Regular cardiac myocyte (primary cell): ENCODE measurements at places on chromosomes 6 and 20. TPM values are rescaled to one million over a fixed set of nuclear protein-coding genes. Genes with fewer than 3 reads are reported as not detected.

TNXB gene
- 3.6 and 10.4 TPM in 2 replicates for total RNA-seq

HLA-DPA1 gene
- total RNA-seq, result 1.9 and 2.8 TPM in 2 replicates

PRELID3B gene
- total RNA-seq, result 76.1 and 91.3 TPM in 2 replicates

ABHD16B gene
- not detected in 2 replicates for total RNA-seq

RAMACL gene
- 0.38 and 1.1 TPM in 2 replicates for total RNA-seq

PBOV1 gene
- total RNA-seq, result not detected in 2 replicates

CCHCR1 gene
- 14.7 and 19.0 TPM in 2 replicates for total RNA-seq

NFKBIE gene
- 4.0 and 6.8 TPM in 2 replicates for total RNA-seq

C20orf141 gene
- not detected in 2 replicates for total RNA-seq

PNLDC1 gene
- total RNA-seq, result 0.19 and 0.56 TPM in 2 replicates

SYCP2 gene
- total RNA-seq, result 0.77 and 1.1 TPM in 2 replicates

KCNQ2 gene
- total RNA-seq, result 0.19 TPM in 1 of 2 replicates, not detected in the other

ZNF831 gene
- total RNA-seq, result not detected in 2 replicates

BMP6 gene
- 22.0 and 47.4 TPM in 2 replicates for total RNA-seq

TRPC4AP gene
- total RNA-seq, result 82.3 and 120 TPM in 2 replicates

RAET1L gene
- total RNA-seq, result not detected in 2 replicates

FAXC gene
- 0.77 and 1.4 TPM in 2 replicates for total RNA-seq

HLA-DRB1 gene
- 0.58 and 3.7 TPM in 2 replicates for total RNA-seq

FAM217A gene
- not detected in 2 replicates for total RNA-seq

HLA-B gene
- total RNA-seq, result 116 and 206 TPM in 2 replicates

ZC2HC1B gene
- total RNA-seq, result not detected in 2 replicates

PPIL6 gene
- 1.9 and 6.5 TPM in 2 replicates for total RNA-seq

MICA gene
- 45.1 and 62.3 TPM in 2 replicates for total RNA-seq

HLA-F gene
- 3.8 and 16.3 TPM in 2 replicates for total RNA-seq

EFCAB8 gene
- total RNA-seq, result under 0.01 and 0.38 TPM in 2 replicates

CLDN20 gene
- not detected in 2 replicates for total RNA-seq

GGTLC1 gene
- total RNA-seq, result not detected in 2 replicates

KCNK5 gene
- total RNA-seq, result not detected in 2 replicates

RFX6 gene
- not detected in 2 replicates for total RNA-seq

VGLL2 gene
- not detected in 2 replicates for total RNA-seq

OR12D3 gene
- not detected in 2 replicates for total RNA-seq

DEFB132 gene
- not detected in 2 replicates for total RNA-seq

GPR63 gene
- 0.28 and 0.38 TPM in 2 replicates for total RNA-seq

DEF6 gene
- 0.56 and 1.3 TPM in 2 replicates for total RNA-seq

RAET1E gene
- total RNA-seq, result 0.19 TPM in 1 of 2 replicates, not detected in the other

PACSIN1 gene
- not detected in 2 replicates for total RNA-seq

TSPO2 gene
- not detected in 2 replicates for total RNA-seq

PSMG4 gene
- total RNA-seq, result 23.4 and 42.8 TPM in 2 replicates

COL9A3 gene
- under 0.01 and 0.19 TPM in 2 replicates for total RNA-seq

NOX3 gene
- not detected in 2 replicates for total RNA-seq

RHAG gene
- total RNA-seq, result not detected in 2 replicates

MC3R gene
- not detected in 2 replicates for total RNA-seq

SLC35D3 gene
- total RNA-seq, result under 0.01 TPM in 1 of 2 replicates, not detected in the other

LYRM2 gene
- 24.5 and 27.6 TPM in 2 replicates for total RNA-seq

UBE2C gene
- total RNA-seq, result 7.9 and 46.4 TPM in 2 replicates

RAD21L1 gene
- 0.19 TPM in 1 of 2 replicates, not detected in the other for total RNA-seq

LY6G6C gene
- total RNA-seq, result under 0.01 TPM in 1 of 2 replicates, not detected in the other

PPP1R14C gene
- 0.38 and 2.5 TPM in 2 replicates for total RNA-seq

KHDC1L gene
- not detected in 2 replicates for total RNA-seq

PNPLA1 gene
- not detected in 2 replicates for total RNA-seq

KIF25 gene
- total RNA-seq, result 0.38 and 2.0 TPM in 2 replicates

SNX3 gene
- 181 and 192 TPM in 2 replicates for total RNA-seq

TCP11 gene
- 0.19 and 0.56 TPM in 2 replicates for total RNA-seq

GABRR1 gene
- not detected in 2 replicates for total RNA-seq

PRDM1 gene
- total RNA-seq, result 0.58 and 2.0 TPM in 2 replicates

SLC17A1 gene
- not detected in 2 replicates for total RNA-seq
